ENCODE measurements at places on chromosomes 13 and 19.
A peak's percentile ranks its signal among the peaks of the same experiment; 100 is the strongest.

DNA sequence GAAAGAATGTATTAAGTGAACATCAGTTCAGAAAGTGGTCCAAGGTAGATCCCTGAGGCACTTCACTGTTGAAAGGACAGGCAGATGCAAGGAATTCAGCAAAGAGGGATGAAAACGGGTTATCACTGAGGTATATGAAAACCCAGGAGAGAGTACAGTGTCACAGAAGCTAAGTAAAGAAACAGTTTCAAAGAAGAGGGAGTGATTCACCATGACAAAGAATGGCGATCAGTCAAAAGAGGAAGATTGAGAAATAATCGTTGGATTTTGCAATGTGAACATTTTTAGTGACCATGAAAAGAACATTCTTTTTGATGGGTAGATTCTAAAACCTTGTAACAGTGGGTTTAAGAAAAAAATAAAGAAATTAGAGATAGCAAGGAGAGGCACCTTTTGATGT lies 99.3 kb downstream of the EPSTI1 start:
- DNase-seq: no peak

GRCh38 chr13:40484101-40484800 lies 182.2 kb downstream of the FOXO1 start:
- no peak for DNase-seq

- no peak for DNase-seq
Observed at GRCh38 chr13:24081387-24081786, 79.1 kb upstream of the SPATA13 start.

DNA sequence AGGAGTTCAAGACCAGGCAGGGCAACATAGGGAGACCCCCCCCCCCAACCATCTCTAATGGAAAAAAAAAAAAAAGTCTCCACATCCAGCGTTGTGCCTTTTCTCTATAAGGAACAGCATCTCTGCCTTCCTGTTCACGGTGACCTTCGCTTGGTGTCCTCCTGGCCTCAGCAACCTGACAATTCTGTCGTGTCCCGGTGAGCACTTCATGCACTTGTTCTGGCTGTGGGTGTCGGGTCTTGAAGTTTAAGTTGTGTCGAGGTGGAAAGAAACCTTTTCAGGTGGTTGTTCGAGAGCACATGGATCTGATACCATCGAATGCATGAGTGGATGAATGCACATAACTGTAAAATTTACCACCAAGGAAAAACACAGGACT lies 594 bp downstream of the ZNF559 start:
- no peak for DNase-seq

GRCh38 chr13:79491715-79492114 lies 10.8 kb downstream of the NDFIP2 start:
- DNase-seq: peak; percentile 83

DNA sequence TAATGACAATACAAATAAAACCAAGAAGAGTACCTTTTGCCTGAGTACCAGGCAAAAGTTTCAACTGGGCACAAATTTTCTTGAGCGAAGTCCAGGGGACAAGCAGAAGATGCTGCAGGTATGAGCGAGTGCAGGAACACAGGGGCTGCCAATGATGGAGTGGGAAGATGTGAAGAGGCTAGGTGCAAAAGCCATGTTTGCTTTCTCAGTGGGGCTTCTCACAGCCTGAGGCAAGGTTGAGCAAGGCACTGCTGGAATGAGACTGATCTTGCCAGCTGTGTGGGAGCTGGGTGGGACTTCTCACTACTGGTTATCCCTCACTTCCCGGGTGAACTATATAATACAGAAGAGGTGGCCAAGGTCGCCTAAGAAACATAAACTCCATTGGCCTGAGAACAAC lies 1200.7 kb downstream of the SLITRK1 start:
- DNase-seq: no peak

GRCh38 chr19:50480281-50481111 lies 3.8 kb upstream of the GARIN5A start:
- DNase-seq: no peak

GRCh38 chr13:65125236-65125635 lies 2104.9 kb downstream of the PCDH9 start:
- no peak for DNase-seq

GRCh38 chr19:19385896-19386869 lies 19.3 kb upstream of the GATAD2A start:
- no peak for DNase-seq

- DNase-seq: no peak
Observed at GRCh38 chr13:30774214-30774730, 38.9 kb downstream of the ALOX5AP start.

DNA sequence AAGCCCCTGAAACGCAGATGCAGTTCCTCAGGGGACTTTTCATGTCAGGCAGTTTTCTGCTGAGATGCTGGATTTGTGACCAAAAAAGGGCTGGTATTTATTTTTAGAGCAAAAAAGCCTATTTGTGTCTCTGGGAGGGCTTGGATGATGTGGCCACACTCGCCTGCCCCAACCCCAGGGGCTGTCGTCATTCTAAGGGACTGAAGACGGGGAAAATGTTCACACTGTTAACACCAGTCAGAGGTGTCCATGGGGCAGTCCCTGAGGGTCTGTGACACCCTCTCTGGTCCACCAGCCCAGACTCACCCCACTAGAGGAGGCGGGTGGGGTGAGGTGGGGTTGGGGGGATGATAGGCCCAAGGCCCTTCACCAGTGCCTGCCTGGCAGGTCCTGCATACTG lies 15.9 kb upstream of the EPHX3 start:
- DNase-seq: no peak

GRCh38 chr13:49418206-49418605 lies 25.7 kb downstream of the CAB39L start:
- DNase-seq: no peak

DNA sequence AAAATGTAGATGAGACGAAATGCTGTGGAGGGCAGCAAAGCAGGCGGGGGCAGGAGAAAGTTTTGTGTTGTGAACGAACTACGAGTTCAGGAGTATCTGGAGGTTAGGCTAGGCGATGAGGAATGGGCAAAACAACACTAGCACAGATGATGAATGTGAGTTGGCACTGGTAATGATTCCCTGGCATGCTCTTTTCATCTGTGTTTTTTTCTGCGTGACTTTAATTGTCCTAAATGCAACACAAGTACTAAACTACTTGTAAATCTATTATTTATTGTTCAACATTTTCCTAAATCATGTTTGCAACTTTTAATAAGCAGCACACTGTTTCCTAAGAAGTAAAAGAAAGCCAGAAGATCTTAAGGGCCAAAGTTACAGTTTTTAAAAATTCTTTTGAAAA lies 19.2 kb downstream of the TNFSF13B start:
- DNase-seq: no peak

DNA sequence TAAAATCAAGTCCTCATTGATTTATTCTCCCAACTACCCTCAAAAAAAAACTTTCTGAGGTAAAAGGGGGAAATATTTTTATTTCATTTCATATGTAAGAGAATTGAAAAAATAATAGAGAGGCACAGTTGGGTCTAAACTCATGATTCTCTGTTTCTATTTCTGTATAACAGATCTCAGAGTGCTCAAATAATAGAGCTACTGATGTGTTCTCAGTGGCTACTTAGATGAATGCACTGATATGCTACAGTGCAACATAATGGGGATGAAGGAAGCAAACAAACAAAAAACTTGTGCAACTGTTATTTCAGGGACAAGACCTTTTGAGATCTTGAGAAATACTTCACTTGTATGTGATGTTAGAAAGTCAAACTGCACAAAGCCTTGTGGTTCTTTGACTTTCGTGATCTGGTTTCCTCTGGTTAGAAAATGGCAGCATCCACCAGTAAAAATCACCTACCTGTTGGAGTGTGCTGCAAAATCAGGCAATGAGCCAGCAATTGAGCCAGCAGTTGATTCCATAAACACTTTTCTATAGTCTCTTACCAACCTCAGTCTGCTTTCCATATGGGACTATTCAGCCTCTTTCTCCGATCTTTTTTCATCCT lies 9.7 kb upstream of the DACH1 start:
- DNase-seq: no peak

DNA sequence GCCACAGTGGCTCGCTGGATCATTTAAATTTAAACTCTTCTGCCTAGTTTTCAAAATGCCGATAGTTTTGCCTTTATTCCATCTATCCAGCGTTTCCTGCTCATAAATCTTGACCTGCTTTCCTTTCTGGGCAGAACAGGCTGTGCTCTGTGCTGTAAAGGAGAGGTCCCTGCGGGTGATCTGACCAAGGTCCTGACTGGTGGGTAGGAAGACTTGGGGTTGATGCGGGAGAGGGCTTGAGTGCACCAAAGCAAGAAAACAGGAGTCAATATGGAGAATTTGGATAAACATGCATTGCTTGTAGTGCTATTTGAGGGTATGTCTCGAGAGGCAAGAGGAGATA lies 533.6 kb downstream of the MYO16 start:
- no peak for DNase-seq

- DNase-seq: no peak
Observed at GRCh38 chr13:64482373-64482772, 2747.8 kb downstream of the PCDH9 start.

DNA sequence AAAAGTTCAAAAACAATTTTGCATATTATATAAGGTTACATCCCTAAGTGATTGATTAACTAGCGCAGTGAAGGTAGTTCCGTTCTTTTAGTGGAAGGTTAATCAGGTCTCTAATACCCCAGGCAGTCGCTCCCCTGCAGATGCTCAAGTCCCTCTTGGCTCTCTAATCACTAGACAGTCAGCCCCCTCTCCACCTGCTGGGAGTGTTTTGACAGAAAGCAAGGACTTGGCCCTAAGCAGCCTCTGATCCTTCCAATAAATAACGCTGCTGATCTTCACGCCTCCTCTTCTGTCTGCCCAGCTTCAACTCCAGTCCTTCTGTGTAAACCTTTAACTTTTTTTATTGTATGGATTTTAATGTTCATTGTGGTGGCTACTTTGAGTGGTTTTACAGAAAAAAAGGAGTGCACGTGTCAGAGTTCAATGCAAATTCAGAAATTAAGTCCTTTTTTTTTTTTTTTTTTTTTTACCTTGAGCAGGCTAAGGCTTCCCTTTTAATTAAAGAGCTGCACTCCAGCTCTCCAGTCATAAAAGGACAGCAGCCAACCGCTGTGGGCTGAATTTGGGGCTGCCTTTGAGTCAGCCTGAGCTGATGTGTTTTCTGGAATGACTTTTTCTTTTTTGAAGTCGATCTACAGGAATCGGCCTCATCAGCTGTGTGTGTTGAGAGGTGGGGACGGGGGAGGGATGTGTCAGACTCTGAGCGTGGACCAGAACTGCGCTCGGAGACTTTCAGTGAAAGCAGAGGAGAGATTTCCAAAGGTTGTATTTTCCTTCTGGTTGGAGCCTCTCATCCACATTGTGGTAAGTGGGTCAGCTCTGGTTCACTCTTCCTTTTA lies 33.8 kb upstream of the MYO16 start:
- no peak for DNase-seq

- DNase-seq: no peak
Observed at GRCh38 chr19:37467608-37468090, 405 bp upstream of the ZNF569 start.

- DNase-seq: no peak
Observed at GRCh38 chr19:16019691-16020448, 56.4 kb upstream of the TPM4 start.
